ENCODE measurements at places on chromosomes 7 and 10.

- DNase-seq: peak; percentile 92
Observed at GRCh38 chr10:43408710-43409384, at the start of gene HNRNPF. HNRNPF (minus strand) TSS chr10:43409186; CDS start chr10:43387884, 21,302 bp downstream.

GRCh38 chr7:142880876-142881505 lies 4.6 kb downstream of the TRPV6 start:
- DNase-seq: peak; percentile 23

GRCh38 chr7:128755819-128756476 lies 16.8 kb downstream of the CALU start:
- no peak for DNase-seq

DNA sequence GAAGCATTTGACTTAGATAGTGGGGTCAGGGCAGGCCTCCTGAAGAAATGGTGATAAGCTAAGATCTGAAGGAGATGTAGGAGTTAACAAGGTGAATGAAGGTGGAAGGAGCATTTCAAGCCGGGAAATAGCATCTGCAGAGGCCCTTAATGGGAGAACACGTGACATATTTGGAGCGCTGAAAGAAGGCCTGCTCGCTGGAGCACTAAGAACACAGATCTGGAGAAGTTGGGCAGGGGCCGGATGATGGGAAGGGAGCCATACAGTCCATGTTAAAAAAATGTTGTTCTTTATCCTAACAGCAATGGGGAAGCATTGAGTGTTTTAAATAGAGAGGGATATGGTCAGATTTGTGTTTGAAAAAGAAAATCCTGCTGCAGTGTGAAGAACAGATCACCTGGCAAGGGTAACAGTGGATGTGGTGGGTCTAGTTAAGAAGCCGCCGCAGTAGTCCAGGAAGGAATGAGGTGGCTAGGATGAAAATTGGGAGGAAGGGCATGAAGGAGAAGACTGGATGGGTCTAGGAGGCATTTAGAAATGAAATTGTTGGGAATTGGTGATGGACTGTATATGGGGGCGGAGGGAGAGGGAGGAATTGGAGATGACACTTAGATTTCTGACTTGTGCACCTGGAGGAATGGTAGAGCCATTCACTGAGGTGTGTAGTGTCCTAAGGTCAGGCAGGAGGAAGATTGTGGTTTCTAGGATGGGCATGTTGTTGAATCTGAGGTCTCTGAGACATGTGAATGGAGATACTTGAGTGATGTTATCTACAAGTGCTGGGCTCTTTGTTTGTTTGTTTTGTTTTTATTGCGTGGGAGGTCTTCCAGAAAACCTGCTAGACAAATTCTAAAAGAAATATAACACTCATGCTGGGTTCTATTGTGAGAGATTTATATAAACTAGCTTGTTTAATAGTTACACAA lies 58.4 kb downstream of the MET start:
- no peak for DNase-seq

DNA sequence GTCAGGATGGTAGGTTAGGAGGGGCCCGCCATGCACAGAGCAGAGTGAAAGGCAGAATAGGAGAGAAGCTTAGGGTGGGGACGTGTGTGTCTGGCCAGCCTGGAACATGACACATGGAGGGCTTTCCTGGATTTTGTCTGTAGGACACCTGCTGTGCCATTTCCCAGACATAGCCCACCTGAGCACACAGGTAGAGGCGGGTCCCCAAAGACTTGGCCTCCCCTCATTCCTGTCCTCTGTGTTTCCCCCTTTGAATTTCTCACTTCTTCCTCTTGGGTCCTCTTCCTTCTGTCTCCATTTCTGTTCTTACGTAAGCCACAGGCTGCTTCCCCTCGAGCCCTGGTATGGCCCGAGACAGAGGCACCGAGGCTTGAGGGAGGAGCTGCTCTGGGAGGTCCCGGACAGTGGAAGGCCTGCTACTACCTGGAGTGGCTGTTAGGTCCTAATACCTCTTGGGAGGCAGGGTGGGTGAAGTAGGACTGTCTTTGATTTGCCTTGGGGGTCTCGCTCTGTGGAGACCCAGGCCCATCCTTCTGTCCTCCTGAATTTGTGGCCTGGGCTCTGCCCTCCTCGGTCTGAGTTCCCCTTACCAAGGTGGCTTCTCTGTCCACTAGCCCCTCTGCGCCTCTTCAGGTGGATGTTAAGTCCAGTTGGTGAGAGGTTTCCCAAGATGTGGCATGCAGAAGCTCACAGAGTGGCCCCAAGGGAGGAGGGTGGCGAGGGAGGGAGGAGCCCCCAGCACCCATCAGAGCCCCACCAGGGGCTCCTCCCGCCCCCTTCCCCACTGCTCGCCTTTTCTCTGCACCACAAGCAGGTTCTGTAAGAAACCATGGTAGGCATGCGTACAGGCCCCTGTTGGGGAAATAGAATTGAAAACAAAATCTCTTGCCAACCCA lies 5.5 kb downstream of the ZNF775 start:
- no peak for DNase-seq

Data from activated T-cell treated with anti-CD3 and anti-CD28 coated beads for 24 hours (primary cell).